NCI-H2081 treated with DMSO at 0.1 percent for 48 hours (cell line): ENCODE measurements at places on chromosomes 5 and 9.

DNA sequence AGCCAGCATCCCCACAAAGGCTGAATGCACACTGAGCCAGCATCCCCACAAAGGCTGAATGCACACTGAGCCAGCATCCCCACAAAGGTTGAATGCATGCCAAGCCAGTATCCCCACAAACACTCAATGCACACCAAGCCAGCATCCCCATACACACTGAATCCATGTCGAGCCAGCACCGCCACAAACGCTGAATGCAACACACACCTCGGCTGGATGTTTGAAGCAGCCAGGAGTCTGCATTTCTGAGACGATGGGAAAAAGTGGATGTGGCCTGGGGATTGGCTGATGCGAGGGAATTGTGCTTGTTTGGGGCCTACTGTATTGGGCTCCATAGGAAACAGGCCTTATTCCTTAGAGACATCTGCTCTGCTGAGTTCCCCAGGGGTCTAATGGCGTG lies 30.9 kb upstream of the CEP72 start:
- DNase-seq: no peak

GRCh38 chr5:17190799-17191391 lies 26.5 kb upstream of the BASP1 start:
- DNase-seq: no peak

DNA sequence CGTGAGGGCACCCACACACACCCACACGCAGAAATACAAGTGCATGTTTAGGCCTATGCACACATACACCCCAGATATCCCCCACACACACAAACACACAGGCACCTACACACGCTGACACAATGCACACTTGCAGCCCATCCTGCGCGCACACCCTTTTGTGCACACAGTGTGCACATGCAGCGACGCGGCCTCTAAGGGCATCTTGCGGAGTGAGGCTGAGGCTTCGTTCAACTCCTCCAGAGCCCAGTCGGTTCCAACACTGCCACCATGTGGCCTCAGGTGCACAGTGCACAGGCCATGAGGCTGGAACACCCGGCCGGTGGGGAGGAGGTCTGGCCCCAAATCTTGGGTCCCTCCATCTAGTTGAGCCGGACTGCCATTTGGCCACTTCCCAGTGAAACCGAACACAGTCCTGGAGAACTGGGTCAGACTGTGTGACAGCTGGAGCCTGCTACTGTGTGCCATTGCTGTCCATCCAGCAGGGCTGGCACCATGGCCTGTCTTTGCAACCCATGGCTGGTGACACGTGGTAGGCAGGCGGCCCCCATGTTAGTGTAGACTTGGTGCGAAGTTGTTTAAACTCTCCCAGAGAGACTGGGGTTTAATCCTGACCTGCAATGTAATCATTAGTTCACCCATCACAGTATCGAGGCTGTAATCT lies 97.7 kb upstream of the MVB12B start:
- peak; percentile 38 for DNase-seq

DNA sequence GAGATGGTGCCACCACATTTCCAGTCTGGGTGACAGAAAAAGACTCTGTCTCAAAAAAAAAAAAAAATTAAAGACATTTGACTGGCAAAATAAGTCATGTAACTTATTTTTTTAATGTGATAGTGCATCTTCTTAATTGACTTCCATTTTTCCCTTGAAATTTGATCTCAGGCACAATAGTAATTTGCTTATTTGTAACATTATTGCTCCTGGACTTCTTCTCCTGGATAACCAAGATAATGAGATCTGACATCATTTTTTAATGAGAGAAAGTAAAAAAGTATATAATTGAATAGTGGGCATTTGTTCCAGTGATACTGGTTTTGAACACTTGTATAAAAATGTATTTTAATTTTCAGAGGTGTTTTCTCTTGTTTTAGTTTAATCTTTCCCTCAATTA lies 3.5 kb downstream of the ARHGEF28 start:
- DNase-seq: no peak

DNA sequence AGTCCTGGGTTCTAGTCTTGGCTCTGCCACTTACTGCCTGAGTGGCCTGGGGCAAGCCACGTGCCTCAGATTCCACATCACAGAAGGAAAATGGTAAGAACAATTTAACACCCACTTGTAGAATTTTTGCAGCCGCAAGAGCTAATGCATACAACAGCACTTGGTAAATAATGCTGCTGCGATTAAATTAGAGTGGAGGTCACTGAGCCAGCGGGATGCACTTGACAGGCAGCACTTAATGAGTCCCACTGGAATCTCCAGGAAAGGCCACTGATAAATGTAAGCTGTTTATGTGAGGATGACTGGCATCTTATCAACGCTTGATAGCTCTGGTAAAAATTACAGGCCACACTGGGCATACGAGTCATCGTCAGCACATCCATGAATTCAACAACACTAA lies 59.4 kb upstream of the UBTD2 start:
- DNase-seq: no peak

DNA sequence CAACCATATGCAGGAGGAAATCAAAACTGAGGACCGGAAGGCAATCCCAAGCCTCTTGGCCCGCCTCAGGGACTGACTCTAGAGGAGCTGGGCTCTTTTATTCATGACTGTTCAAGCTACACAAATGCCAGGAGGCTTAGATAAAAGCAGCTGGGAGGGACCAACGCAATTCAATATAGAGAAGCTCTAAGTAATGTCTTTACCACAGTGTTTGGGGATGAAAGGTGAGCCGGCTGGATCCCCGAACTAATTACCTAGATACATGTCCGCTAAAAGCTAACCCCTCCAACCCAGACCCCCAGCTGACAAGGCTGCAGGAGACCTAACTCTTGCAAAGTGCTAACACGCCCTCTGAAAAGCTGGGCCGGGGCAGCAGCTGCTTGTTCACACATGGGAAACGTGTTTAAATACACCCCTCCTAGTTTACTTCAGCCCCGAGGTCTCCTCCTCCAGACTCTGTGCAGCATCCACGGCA lies 67.5 kb downstream of the TLE1 start:
- DNase-seq: peak; percentile 27

- DNase-seq: no peak
These were observed 1.4 kb downstream of the OTULIN start for GRCh38 chr5:14665949-14666348.

DNA sequence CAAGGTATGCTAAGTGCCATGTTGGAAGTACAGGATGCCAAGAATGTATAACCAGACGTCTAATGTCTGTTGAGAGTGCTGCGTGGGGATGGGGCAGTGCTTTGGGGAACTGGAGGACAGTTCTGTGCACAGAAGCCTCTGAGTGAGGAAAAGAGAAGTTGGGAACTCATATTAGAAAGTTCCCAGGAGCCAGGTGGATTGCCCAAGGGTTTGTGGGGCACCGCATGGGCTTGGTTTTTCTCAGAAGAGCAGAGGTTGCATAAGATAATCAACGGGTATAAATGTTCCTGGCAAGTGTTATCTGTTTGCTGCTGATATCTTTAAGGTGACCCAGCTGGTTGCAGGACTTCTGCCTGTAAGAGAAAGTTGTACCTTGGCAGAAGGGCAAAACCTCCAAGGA lies 13.1 kb downstream of the HRH2 start:
- DNase-seq: no peak

- DNase-seq: no peak
These were observed 33.1 kb upstream of the PRXL2C start for GRCh38 chr9:96688187-96688586.

DNA sequence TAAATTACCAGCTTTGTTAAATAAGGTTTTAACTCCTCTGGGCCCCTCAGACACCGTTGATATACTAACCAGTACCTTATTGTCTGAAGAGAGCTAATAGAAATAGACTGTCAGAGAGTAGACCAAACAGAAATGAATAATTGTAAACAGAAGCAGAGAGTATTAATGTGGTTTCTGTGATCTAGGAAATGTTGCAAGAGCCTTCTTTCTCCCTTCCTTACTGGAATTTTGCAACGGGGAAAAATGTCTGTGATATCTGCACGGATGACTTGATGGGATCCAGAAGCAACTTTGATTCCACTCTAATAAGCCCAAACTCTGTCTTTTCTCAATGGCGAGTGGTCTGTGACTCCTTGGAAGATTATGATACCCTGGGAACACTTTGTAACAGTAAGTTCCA lies 5.1 kb downstream of the TYRP1 start:
- no peak for DNase-seq

DNA sequence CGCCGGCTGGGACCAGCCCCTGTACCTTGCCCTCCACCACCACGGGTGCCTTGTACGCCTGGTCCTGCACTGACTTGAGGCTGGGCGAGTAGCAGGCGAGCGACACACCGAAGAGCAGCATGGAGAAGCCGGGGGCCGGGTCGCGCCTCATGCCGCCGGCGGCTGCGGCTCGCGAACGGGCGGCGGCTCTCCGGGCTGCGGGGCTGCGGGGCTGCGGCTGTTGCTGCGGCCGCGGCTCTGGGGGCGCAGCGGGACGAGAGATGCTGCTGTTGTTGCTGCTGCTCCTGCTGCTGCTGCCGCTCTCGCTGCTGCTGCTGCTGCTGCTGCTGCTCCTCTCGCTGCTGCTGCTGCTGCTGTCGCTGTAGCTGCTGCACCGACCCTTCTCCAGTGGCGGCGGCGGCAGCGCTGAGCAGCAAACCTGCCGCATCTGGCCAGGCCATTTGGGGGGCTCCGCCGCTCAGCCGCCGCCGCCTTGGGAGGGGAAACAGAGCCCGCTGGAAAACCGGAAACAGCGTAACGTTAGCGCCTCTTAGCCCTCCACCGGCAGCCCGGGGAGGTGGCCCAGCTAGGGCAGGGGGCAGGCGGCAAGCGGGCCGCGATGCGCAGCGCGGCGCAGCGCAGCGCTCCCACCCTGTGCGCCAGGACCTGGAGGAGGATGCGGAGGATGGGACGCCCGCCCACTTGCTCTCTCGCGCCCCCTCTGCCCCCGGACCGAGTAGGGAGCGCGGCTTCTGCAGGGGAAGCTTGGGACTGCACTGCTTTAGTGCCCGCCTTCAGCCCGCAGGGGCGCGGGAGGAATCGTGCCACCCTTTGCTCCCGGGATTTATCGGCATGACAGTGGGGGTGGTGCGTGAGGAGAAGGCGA lies at the start of gene NRG2:
Gene NRG2 (minus strand): TSS at position 657 of the 865 bp plus-strand sequence.
- DNase-seq: no peak

DNA sequence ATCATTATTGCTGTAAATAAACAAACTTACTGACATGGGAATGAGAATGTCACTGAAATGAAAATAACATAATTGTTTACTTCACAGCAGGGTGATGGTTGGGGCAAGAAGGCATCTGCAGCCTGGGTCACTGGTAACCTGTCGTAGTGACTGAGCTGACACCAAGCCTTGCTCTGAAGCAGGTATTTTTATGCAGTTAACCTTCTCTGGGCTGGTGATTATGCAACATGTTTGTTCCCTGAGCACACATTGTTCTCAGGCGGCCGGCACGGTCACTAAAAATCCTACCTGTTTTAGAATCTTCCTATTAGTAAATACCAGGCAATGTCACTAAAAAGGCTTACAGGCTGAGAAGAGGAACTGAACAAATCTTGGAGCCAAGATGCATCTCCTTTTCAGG lies 157.7 kb upstream of the NR3C1 start:
- DNase-seq: no peak

- DNase-seq: no peak
These were observed 800.5 kb downstream of the BRINP1 start for GRCh38 chr9:118568704-118569103.

- DNase-seq: no peak
These were observed 210.1 kb upstream of the TBCA start for GRCh38 chr5:77986261-77986660.

GRCh38 chr5:158988987-158989730 lies 110.6 kb downstream of the EBF1 start:
- no peak for DNase-seq

- DNase-seq: no peak
These were observed 272.0 kb upstream of the ACTBL2 start for GRCh38 chr5:57754616-57755015.

GRCh38 chr9:82547995-82548394 lies 514.9 kb downstream of the RASEF start:
- no peak for DNase-seq

- DNase-seq: no peak
These were observed 59.8 kb upstream of the ANXA1 start for GRCh38 chr9:73091909-73092308.

DNA sequence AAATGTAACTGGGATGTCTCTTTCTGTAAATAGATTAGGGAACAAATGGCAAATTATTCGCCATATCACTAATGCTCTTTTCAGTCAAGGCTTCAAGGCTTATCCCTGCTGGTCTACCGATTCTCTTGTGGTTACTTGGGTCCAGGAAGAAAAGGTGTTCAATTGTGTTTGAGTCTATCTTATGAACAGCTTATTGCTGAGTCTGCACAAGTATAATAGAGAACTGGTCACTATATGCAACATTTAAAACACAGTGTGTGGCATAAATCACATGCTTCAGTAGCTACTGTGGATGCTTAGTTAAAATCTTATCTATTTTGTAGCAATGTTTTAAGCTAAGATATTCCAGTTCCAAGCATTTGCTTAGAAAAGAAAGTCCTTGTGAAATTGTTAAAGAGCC lies 274.2 kb upstream of the FAM174A start:
- no peak for DNase-seq

GRCh38 chr5:83724935-83725334 lies 4.3 kb upstream of the HAPLN1 start:
- DNase-seq: no peak

DNA sequence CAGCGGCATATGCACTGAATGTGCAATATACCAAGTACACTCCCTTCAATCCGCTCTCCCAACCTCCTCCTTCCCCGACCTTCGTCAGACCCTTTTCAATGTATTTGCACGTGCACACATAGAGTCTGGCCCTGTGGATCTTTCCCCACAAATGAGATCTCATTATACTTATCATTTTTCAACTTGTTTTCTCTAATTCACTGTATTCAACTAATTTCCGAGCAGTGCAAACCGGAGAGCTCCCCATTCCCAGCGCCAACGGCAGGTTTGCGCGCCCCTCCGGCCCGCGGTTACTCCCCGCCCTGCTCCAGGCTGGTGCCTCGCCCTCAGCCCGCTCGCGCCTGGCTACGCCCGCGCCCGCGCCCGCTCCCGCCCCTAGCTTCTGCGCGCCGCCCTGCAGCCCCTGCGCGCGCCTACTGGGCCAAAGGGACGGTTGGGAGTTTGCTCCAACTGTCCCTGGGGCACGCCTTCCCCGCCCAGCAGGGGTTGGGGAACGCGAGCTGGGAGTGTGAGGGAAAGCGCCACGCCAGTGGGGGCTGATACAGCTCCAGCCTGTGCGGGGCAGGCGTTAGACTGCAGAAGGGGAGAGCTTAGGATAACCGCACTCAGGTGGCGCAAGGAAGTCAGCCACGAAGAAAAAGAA lies 3.3 kb upstream of the CDC20B start:
- DNase-seq: no peak

- DNase-seq: no peak
These were observed 790.1 kb downstream of the EFNA5 start for GRCh38 chr5:106880656-106881055.
